ENCODE measurements at places on chromosomes 12 and 14.
A peak's percentile ranks its signal among the peaks of the same experiment; 100 is the strongest.

- no peak for DNase-seq
Observed at GRCh38 chr14:96130854-96131253, 73.8 kb upstream of the BDKRB2 start.

DNA sequence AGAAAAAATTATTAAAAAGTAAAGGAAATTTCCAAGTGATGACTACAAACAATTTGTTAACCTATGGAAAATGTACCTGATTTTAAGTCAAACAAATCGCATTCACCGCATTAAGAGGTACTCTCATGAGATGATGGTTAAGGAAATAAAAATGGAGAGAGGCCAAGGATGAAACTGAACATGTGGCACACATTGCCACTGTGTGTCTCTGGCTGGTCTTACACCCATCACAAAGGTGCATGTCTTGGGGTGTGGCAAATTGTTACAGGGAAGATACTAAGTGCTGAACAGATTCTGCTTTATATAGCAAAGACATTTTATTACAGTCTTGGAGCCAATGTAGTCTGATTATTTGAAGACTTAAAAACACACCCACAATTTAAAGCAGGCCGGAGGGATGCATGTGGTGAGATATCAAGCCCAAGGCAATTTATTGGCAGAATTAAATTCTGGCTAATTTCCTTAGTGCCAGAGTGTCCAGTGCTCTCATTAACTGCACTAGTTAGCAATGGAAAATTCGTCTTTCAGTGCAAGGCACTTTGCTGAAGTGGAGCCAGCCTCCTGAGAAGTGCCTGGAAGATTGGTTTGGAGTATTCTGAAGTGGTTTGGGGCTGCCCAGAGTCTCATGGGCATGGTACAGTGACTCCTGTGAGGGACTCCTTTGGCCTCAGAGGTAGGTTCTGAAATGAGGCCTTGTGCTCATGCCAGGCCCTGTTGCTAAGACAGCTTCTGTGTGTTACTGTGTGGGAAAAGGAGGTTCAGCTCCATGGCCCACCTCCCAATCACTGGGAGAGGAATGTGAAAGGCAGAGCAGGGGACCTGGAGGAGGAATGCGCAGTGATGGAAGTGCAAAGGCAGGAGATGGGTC, 166.9 kb downstream of the BRMS1L start:
- DNase-seq = no peak

GRCh38 chr12:124545508-124546418, 21.6 kb downstream of the NCOR2 start:
- peak; percentile 70 for DNase-seq

- no peak for DNase-seq
Observed at GRCh38 chr14:94405486-94405885, 17.1 kb upstream of the SERPINA1 start.

DNA sequence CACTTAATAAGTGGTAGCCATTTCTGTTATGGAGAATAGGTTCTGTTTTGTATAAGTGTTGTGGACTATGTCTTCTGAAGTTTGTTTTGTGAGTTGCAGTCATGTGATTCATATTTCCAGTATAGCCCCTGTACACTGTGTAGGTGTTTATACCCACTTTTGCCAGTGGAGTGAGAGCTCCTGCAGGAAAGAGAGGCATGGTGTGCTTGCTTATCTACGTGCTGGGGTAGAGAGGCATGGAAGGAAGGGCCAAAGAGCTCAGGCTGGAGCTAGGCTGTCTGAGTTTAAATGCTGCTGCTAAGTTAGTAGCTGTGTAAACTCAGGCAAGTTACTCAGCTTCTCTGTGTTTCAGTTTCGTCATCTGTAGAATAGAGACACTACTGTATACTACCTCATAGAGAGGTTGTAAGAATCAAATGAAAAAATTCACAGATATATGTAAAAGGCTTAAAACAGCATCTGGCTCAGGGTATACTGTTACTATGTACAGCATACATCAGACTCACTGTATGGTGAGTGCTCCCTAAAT, 88.2 kb upstream of the SLC38A2 start:
- DNase-seq = no peak

All from stimulated activated CD8-positive, alpha-beta memory T cell treated with anti-CD3 and anti-CD28 coated beads, Interleukin-15, amount 100 ng/mL, for 48 hours (primary cell).